ENCODE measurements at places on chromosomes 12 and 14.

GRCh38 chr12:56759263-56759908 is 3.7 kb upstream of the HSD17B6 start:
- DNase-seq = no peak

GRCh38 chr12:101957252-101957959 is 80.0 kb downstream of the DRAM1 start:
- DNase-seq = no peak

GRCh38 chr14:71773898-71774481 is 158.2 kb upstream of the RGS6 start:
- no peak for DNase-seq

- no peak for DNase-seq
These were observed 452.4 kb downstream of the KCNH5 start for GRCh38 chr14:62592877-62593276.

- no peak for DNase-seq
These were observed 529.6 kb upstream of the TBX3 start for GRCh38 chr12:115213538-115214016.

GRCh38 chr12:66555113-66555512 is 123.8 kb downstream of the GRIP1 start:
- no peak for DNase-seq
